ENCODE measurements at places on chromosomes 3 and 15.

DNA sequence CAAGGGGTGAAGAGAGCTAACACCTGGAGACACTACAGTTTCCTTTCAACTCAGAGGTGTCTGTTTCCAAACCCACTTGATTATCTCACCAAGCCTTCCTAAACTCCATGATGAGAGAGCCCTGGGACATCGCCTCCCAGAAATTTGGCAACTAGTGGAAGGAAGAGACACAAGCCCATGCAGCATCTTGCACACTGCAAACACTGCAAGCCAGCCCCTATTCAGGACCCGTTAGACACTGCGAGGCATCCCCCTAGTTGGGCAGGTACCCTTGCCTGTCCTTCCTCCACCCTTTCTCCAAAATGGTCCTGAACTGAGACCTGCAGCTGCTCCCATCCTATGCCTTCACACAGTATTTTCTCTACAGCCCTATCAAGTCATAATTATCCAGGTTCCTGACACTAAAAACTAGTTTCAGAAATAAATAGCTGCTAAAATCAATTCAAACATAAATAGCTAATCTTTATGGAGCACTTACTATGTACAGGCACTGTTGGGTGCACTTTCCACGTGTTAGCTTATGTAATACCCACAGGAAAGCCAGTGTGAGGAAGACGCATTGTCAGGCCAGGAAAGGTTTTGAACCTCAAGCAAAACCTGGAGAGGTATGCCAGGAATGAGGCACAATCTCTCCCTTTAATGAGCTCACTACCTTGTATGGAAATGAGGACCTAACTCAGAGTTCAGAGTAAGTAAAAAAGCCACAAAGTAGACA, 2.8 kb downstream of the MAGI1 start:
- DNase-seq, result no peak

DNA sequence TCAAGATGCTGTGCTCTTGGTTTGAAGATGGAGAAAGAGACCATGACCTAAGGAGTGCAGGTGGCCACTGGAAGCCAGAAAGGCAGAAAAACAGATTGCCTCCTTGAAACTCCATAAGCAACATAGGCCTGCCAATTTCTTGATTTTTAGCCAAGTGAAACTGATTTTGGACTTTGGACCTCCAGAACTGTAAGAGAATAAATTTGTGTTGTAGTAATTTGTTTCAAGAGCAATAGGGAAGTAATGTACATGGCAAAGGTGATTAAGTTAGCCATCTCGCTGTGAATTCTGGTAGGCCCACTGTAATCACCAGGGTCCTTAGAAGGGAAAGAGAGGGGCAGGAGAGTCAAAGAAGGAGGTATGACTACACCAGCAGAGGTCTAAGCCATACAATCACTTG, 238.8 kb downstream of the CNTN3 start:
- DNase-seq, result no peak

DNA sequence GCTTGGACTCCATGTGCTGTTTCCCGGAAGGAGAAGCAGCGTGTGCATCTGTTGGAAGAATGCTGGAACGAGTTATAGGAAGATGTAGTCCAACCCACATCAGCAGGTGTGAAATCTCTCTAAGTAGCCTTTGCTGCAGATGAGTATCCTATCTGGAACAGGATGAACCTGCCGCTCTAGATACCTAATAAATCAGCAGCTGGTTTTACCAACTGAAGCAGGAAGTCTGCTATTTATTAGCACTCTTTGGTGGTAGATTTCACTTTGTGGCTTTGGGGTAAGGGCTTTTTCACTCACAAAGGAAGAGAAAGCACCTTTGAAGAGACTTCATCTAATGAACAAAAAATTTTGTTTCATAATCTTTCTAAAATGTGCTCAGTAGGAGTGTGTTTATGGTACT, 66.4 kb downstream of the DCUN1D1 start:
- DNase-seq, result peak; percentile 47

DNA sequence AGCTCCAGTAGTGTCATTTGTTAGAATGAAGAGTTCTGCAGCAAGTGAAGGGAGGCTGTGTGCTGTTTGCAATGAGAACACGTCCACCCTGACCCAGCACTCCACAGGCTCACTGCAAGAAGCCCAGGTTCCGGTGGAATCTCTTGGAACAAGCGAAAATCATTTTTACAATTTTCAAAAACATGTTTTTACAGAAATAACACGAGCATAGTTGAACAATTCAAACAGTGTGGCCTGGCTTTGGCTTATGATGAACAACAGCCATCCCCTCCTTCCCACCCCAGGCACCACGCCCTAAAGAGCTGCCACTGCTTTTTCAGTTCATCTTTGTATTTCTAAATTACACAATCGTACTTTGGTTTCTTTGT, 59.5 kb upstream of the KY start:
- DNase-seq, result no peak

- no peak for DNase-seq
These were observed 240.9 kb upstream of the CADM2 start for GRCh38 chr3:84717894-84718293.

DNA sequence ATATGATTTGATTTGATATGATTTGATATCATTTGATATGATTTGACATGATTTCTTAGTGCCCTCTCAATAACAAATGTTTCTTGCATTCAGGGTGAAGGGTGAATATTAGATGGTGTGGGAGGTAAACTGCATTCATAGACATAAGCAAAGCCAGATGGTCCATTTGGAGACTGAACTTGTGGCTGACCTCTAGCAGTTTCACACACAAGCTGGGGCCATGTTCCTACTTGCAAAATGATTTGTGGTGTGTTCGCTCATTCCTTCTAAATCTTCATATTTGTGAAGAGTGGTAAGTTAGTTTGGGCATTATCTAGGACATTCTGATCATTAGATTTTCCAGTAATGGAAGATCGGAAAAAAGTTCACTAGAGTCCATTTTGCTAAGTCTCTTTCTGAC, 40.5 kb upstream of the CCR4 start:
- DNase-seq, result no peak

GRCh38 chr15:62870216-62870615, 172.3 kb upstream of the TPM1 start:
- DNase-seq, result no peak

GRCh38 chr15:67901922-67902321, 62.1 kb upstream of the RNU6-1 start:
- DNase-seq, result no peak

Measured in CD4-positive, alpha-beta memory T cell (primary cell).